ENCODE measurements at places on chromosomes 4 and X.

DNA sequence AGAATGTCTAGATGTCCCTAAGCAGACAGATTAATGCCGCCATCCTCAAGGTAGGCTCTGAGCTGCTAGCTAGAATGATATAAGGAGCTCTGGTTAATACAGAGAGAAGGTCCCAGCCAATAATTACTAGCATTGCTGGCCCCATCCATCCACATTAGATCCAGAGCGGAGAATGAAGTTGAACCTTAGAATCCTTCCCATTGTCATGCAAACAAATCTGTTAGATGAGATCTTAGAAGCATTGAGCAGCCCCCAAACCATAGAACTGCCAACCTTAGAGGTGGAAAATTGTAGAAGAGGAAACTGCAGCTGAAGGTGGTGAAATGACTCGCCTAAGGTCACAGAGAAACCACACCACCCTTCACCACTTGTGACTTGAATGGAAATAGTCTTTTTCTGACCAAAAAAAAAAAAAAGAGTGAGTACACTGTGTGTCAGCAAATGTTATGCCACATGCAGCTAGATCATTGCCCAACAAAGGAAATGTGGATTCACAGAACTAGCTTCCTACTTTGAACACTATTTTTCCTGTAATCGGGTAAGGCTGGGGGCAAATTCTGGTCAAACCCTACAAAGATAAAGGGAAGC is 162.1 kb downstream of the SMIM20 start:
- DNase-seq: no peak

- DNase-seq: peak; percentile 47
These were observed 66.3 kb upstream of the FAM9C start for GRCh38 chrX:13110433-13111324.

- DNase-seq: no peak
These were observed 40.0 kb downstream of the MOSPD2 start for GRCh38 chrX:14913241-14913640.

DNA sequence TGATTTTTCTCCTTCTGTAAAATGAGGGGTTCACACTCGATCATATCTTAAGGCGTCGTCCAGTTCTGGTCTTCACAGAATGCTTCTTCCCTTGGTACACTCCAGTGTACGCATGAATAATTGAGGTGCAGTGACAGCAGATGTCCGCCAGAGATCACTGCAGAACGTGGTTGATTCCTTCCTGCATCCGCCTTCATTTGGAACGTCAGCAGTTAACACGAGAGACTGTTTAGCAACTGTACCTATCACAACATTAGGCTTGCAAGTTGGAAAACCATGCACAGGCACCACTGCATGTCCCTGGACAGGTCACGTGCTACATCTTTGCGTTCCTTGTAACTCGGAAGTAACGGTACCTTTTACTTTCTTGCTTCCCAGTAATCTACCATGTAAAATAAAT is 66.0 kb upstream of the GEMIN8 start:
- peak; percentile 32 for DNase-seq

GRCh38 chrX:53160297-53160983 is 64.6 kb downstream of the KDM5C start:
- DNase-seq: no peak

All from HFF-Myc (cell line).